ENCODE measurements at places on chromosomes 5 and 9. TPM values are rescaled to one million over a fixed set of nuclear protein-coding genes. Genes with fewer than 3 reads are reported as not detected.

DNA sequence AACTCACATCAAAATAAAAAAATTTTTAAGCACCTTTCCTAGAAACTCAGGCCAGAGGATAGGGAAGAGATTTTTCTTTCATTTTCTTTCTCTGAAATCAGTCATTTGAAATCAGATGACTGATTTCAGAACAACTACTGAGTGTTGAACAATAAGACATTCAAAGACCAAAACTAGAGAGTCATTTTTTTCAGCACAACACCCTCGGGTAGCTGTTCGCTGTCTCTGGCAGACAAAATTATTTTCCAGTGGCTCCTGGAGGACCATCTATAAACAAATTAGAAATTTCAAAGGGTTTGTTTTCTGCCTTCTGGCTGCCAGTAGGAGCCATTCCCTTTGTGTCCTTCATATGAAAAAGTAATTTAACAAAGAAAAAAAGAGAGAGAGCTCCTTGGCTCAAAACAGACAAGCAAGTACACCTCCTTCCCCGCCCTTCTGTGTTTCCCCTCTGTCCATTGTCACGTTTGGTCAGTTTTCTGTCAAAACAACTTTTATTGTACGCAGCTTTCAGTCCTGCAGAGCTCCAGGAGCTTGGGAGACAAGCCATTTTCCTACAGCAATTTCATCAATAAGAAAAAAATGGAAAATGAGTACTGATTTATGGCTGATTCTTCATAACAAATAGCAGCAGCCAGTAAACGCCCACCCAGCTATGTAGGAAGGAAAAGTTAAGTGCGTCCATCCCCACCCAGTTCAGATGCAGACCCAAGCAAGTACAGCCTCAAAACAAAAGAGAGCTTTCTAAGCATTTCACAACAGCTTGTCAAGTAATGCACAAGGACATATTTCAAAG lies 405.2 kb downstream of the ZNF608 start:
- no peak for DNase-seq

DNA sequence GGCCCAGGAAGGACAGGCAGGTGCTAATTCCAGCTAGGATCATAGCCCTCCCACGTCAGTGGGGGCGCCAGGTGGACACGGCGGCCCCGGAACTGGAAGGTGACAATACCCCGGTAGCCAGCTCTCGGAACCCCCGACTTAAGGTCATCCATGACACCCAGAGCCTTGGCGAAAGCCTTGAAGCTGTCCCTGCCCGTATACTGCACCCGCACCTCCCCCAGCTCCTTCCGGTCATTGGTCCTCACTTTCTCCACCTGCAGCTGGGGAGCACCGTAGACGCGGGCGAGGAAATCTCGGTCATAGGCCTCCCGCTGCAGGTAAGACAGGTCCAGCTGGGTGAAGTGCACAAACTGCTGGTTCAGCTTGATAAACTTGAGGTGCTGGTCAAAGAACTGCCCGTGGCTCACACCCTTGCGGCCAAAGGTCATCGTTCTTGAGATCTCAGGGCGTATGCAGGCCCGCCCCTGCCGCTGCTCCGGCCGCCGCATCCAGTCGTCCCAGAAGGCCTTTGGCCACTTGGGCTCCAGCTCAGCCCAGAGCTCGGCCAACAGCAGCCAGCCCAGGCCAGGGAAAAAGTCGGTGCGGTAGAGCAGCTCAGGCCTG lies 10.9 kb downstream of the MGAT1 start:
- no peak for DNase-seq

- DNase-seq, result no peak
Observed at GRCh38 chr5:131289738-131290137, 25.9 kb downstream of the CDC42SE2 start.

- DNase-seq, result no peak
Observed at GRCh38 chr9:27365707-27366376, 68.9 kb upstream of the EQTN start.

DNA sequence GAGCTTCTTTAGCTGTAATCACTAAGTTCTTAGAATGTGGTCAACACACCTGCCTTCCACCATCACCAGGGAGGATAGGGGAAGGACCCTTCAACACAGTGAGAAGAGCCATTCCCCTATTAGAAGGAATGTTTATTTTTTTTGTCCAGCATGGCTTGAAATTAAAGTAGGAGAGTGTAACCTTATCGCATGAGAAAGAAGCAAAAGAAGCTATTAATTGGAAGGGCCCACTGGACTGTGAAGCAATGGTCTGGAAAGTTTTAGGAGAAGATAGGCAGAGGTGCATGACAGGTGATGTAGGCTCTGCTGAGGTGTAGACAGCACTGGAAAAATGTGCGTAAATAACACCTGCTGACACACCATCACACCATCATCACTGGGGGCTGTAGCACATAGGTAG lies 1526.0 kb downstream of the MAT2B start:
- DNase-seq, result no peak

GRCh38 chr9:121322037-121322736 lies 47.9 kb downstream of the STOM start:
- DNase-seq, result peak; percentile 85

DNA sequence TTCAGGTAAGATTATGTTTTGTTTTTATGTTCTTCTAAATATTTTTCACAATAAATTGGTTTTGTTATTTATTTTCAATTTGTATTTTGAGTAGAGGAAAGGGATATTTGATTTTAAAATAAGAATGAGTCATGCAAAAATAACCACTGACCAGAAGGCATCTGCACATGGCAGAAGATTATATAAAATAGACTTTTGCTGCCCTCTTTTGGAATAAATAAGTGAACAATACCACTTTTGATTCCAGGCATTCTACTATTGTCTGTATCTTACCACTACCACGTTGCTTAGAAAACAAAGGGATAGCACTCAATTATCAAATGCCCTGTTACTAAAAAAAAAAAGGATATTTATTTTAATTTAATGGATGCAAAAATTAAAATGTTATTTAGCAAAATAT lies 227.3 kb upstream of the ITGA1 start:
- DNase-seq, result no peak

DNA sequence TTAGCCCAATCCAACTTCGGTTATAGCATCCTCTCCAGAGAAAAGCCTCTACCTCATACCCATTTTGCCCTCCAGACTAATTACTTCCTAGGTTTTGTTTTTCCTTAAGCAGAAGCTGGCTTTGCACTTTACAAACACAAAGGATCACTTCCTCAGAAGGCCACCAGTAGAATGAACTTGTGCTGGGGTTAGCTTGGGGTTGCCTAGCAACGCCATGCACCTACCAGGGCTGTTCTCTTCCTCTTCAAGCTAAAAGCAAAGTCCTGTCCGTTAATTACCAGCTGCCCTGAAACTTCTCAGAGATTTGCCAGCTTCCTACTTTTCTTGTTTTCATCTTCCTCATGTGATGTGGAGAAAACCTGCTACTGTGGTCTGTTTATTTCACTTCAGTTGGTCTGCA lies 132.0 kb upstream of the WWC1 start:
- no peak for DNase-seq

DNA sequence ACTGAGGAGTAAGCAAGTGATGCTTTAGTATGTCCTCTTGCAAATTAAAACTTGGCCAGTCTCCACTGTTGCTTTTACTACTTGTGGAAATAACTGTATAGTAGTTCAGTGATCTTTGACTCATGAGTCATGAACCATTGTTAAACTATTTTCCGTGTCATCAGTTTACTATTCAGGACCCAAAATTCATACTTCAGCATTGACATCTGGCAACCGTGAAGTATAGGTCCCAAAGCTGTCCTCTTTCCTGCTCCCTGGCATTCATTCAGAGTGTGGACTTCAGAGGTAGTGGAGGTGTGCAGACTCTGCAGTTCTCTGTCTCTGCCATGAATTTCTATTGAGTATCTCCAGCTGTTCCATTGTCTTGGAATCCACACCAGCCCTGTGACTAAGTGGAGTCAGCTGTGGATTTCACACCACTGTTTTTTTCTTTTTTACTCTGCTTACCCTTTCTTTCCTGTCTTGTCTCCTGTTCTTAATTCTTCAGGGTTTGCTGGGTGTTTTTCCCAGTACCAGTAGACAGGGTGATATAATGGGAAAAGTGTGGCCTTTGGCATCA lies 7.5 kb downstream of the TDRD7 start:
- DNase-seq, result peak; percentile 82

DNA sequence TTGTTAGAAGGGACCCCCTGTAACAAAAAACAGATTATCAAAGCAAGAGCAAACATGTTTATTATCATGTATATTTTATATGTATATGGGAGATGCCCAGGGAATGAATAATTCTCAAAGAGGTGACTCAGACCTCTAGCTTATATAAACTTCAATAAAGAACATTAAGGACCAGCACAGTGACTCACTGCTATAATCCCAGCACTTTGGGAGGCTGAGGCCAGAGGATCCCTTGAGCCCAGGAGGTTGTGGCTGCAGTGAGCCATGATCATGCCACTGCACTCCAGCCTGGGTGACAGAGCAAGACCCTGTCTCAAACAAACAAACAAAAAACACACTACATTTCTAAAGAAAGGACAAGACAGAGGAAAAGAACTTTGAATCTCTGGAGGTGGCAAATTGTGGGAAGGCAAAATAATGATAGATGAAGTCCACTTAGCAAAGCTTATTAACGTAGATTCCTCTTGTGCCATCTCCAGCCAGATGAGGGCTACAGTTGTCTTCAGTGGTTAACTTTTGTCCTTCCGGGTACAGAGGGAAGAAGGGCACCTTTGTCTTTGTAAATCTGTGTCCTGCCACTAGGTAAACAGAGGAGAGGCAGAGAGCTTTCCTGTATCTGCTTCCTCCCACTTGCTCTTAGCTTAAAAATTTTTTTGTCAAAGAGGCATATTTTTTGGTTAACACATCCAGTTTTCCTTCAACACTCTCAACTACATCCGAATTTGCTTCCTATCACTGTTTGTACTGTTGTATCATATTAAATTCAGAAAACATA lies 7.5 kb upstream of the RFK start:
- DNase-seq, result no peak

GRCh38 chr5:136686192-136686872 lies 321.0 kb upstream of the TRPC7 start:
- peak; percentile 69 for DNase-seq

GRCh38 chr5:138336952-138337684 lies 948 bp upstream of the FAM53C start:
- DNase-seq, result peak; percentile 83

DNA sequence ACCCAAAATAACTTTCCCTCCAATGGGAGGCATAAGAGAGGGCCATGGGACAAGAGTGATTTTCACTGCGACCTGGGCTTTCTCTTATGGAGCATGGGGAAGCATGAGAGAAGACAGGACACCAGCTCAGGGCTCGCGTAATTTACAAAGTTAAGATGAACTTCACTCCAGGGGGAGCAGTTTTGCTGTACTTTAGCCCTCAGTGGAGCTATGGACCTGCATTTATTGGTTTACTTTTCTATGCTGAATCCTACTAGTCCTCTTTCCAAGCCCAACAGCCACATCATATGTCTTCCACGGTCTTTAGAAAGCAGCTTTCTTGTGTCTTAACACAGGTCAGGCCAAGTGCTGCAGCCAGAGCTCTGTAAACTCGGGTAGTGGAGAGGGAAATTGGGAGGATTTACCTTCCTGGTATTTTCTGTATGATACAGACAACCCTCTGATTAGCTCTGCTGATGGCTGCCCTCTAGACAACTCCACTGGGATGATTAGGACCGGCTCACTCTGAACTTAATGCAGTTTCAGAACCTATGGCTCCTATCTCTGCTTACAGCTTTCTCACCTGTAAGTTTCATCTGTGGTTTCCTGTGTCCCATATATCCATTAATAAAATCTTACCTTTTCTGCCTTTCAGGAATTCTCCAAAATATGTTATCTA lies 581.0 kb upstream of the RORB start:
- DNase-seq, result no peak

GRCh38 chr9:133456409-133456808 lies 3.4 kb upstream of the CACFD1 start:
- DNase-seq, result no peak

GRCh38 chr5:149750596-149750995 lies 20.5 kb downstream of the PPARGC1B start:
- DNase-seq, result no peak

- no peak for DNase-seq
Observed at GRCh38 chr9:75128535-75128934, 40.2 kb downstream of the OSTF1 start.

GRCh38 chr5:109784687-109785086 lies 95.0 kb downstream of the MAN2A1 start:
- DNase-seq, result no peak

DNA sequence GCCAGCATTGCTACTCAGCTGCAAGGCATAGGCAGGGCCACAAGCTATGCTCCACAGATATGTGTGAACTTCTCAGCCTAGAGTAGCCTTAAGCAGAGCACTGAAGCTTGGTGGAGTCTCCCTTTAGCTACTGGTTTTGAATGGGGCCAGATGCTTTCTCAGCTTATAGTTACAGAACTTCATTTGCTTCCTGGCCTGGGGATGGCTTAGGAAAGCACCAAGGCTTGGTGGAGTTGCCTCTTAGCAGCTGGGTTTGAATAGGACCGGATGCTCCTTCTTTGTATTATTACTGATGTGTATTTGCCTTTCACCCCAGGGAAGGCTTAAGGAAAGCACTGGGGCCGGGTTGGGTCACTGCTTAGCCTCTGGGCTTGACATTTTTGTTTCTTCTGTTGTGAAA lies 497.8 kb upstream of the SEMA6A start:
- no peak for DNase-seq

DNA sequence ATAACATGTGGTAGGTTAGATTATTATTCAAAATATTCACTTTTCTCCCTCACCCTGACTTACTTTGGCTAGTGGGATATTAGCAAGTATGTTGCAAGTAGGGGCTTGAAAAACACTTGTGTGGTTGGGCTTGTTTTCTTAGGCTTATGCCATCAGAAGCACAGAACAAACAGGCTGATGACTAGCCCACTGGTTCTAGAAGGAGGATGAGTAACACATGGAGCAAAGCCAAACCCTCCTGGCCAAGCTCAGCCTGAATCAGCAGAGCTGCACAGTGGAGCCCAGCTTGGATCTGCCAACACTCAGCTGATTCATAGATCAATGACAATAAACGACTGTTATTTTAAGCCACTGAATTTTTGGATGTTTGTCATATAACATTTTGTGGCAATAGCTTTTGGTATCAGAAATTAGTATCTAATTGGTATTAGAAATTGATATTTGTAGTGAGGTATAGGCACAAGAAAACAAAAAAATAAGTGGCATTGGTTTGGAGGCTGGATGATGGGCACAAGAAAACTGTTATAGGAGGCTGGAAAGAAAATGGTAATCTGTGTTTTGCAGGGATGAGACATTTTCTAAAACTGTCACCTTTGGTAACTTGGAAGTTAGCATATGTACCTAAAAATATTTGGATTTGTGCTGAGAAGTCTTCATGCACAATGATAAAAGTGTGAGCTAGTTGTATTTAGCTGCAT lies 46.1 kb upstream of the ZBED3 start:
- peak; percentile 93 for DNase-seq

Gene TNFSF8
- total RNA-seq, result not detected

Gene ZMYND19
- 16.8 TPM for total RNA-seq

Gene SLC6A18
- not detected for total RNA-seq

Gene GRXCR2
- not detected for total RNA-seq

Gene FAM200C
- 3.8 TPM for total RNA-seq

Gene CHSY3
- 3.9 TPM for total RNA-seq

Gene GFPT2
- 0.68 TPM for total RNA-seq

Gene ADGRD2
- total RNA-seq, result not detected

Gene PSD2
- total RNA-seq, result under 0.01 TPM

Gene PCAT7
- not detected for total RNA-seq

Gene ITK
- not detected for total RNA-seq

Gene FYB1
- not detected for total RNA-seq
